ENCODE measurements at places on chromosomes 16 and 17.

GRCh38 chr17:32159586-32160438, 17.5 kb downstream of the RHOT1 start:
- no peak for DNase-seq

DNA sequence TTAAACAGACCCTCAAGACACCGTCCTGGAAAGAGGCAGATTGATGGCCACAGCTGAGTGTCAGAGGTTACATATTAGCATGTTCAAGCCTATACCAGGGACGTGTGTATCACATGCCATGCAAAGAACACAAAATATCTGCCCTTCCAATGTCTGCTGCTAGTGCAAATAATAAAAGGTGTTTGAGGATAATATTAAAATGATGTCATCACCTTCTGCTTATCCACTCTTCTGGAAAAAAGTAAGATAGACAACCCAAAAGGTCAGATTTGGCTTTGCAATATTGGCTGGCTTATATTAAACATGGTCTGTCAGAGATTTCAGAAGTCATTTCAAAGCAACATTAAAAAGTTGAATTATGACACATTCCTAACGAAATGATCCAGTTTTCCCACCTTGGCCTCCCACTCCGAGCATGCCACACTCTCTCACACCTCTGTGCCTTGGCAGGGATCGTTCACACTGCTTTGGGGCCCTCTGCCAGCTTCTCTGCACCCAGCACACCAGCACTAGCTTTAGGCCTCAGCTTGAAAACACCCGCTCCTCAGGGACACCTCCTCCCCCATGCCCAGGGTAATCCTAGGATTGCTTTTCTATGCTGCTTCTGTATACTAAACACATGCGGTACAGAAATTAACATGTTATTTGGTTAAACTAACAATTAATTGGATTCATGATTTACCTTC, 248.2 kb downstream of the NTN1 start:
- no peak for DNase-seq

DNA sequence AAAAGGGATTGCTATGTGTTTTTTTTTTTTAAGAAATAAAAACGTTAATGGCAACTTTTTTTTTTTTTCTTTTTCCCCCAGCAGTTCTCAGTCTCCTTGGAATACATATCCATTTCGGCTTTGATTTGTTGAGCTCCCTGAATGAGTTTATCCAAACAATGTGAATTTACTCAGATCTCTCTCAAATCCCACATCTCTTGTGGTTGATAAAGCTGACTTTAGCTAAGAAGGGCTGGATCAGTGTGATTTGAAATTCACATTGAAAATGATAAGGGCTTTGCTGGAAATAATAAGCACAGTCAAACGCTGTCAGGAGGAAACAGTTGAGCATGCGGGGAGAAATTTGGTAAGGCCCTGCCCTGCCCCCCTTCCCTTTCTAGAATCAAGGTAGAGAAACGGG, 74.1 kb upstream of the IRX3 start:
- no peak for DNase-seq

GRCh38 chr17:77942112-77942988, 16.2 kb upstream of the TNRC6C start:
- DNase-seq: no peak

DNA sequence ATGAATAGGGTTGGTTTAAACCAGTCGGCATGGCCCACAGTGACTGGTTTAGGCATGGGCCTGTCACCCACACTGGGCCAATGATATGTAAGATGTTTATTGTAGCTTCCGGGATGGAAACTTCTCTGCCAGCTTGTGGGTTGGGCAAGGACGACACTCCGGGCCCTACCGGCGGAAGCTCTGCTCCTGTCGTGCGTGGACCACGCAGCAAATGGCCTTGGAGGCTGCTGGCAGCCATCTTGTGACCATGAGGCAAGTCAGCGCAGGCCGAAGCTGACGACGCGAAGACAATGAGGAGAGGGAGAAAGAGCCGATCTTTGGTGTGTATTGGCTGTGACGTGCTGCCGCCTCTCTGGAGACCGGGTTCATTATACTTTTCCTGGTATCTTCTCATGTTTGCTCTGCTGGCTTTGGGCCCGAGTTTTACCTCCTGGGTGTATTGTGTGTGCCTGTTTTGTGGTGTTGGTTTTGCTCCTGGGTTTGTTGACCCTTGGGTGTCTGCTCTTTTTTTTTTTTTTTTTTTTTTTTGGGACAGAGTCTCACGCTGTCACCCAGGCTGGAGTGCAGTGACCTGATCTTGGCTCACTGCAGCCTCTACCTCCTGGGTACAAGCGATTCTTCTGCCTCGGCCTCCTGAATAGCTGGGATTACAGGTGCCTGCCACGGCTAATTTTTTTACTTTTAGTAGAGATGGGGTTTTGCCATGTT, 15.4 kb downstream of the SLC25A10 start:
- no peak for DNase-seq

GRCh38 chr17:43467981-43468581, 15.7 kb upstream of the DHX8 start:
- no peak for DNase-seq

GRCh38 chr16:7350806-7351205, 18.2 kb downstream of the RBFOX1 start:
- DNase-seq: no peak

DNA sequence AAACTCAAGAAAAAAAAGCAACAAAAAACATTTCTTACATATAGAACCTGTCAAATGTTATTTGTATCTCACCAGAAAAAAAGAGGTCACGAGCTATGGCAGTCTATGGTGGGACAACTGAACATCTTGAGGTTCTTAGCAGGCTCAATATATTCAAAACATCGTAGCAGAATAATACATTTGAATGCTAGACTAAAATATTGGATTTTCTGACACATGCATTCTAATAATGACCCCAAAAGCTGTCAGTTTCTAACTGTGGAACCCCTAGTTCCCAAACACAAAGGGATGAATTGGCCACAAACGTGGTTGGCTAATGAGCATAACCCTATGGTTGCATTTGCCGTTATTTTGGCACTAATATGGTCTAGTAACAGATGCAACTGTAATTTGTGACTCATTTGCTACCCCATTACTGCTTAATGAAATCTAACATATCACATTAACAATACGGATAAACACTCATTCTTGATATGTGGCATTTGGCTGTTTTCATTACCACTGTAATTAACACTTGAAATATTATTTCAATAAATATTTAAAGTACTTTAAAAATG, 81.2 kb downstream of the TOX3 start:
- DNase-seq: no peak

GRCh38 chr16:35598696-35599332, 2139.4 kb downstream of the TP53TG3F start:
- no peak for DNase-seq

DNA sequence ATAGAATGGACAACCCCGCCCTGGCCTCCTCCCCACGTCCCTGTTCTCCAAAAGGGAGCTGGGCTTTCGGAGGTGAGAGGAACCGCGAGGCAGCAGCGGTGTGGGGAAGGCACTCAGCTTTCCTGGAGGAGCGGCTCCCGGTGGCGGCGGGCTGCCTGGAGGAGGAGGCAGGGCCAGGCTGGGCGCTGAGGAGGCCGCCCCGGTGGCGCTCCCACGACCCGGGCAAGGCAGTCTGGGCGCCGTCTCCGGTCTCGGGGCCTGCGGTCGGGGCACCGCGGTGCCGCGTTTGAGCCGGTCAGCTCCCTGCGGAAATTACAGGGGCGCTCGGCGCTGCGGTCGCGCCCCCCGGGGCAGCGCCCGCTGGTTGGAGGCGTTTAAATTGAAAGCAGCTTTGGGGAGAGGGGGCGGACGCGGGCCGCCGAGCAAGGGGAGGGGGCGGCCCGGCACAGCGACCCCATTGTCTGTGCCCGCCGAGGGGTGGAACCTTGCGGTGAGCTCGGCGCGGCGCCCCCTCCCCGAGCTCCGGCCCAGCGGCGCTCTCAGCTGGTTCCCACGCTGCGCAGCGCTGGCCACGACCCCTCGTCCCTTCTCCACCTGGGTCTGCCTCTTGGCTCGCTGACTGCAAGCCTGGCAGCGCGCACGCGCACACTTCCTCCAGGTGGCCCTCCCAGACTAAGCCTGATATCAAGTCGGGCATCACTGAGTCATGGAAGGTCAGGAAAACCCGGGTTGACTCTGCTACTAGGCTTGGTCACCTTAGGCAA, 58.7 kb upstream of the DLX4 start:
- DNase-seq: no peak

DNA sequence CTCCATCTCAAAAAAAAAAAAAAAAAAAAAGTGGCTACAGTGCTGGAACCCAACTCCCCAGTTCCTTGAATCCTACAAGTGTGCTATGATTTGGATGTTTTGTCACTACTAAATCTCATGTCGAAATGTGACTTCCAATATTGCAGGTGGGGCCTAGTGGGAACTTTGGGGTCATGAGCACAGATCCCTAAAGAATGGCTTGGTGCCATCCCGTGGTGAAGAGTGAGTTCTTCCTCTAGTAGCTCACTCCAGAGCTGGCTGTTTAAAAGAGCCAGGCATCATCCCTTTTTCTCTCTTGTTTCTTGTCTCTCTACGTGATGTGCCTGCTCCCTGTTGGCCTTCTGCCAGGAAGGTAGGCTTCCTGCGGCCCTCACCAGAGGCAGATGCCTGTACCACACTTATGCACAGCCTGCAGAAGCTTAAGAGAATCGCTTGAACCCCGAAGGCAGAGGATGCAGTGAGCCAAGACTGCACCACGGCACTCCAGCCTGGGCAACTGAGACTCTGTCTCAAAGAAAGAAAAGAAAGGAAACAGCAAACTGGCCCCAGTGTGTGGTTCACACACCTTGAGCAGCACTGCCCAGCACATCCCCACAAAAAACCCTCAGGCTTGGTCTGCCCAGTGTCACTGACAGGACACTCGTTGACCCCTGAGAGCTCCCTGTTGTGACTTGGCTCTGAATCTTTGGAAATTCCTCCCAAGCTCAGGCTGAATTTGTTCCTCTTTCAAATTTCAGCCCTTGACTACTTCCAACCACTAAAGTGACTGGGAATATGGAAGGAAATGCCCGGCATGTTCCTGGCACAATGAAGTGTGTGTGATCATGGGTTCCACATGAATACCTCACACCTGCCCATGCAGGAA, 3.1 kb downstream of the MT1E start:
- no peak for DNase-seq

- peak; percentile 2 for DNase-seq
Observed at GRCh38 chr16:55242667-55243066, 81.3 kb upstream of the IRX6 start.

DNA sequence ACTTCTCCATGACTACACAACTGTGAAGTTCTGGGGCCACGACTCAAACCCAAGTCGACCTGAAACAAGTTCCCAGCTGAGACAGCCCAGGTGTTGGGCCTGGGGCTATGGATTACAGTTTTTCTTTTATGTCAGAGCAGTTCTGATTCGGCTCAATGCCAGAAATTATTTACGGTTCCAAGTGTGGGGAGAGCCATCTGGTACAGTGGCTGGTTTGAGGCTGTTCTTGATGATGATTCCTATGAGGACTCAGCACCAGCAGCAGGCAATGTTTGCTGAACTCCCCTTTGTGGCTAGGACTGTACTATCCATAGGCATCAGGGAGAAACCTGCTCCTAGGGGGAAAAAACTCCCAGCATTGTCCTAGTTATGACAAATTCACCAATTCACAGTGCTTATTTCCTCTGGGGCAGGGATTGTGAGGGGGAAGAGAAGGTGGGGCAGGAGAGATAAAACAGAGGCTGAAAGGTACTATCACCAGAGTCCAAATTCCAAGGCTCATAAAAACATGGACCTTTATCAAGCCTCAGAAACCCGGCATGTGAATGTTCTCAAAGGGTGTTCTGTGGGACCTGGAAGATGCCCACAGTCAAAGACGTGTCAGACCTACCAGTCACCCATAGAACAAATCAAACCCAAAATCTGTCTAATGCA, 18.2 kb upstream of the CMTM4 start:
- no peak for DNase-seq

GRCh38 chr17:28093999-28094716, 51.7 kb downstream of the NLK start:
- DNase-seq: no peak

GRCh38 chr16:77823067-77823466, 34.7 kb downstream of the VAT1L start:
- no peak for DNase-seq

- DNase-seq: no peak
Observed at GRCh38 chr17:49247944-49248343, 17.4 kb upstream of the PHOSPHO1 start.

GRCh38 chr16:24701521-24701951, 27.9 kb upstream of the TNRC6A start:
- DNase-seq: no peak

- no peak for DNase-seq
Observed at GRCh38 chr16:51051671-51052070, 99.4 kb downstream of the SALL1 start.

GRCh38 chr17:77006971-77007649, 133.7 kb upstream of the SEC14L1 start:
- DNase-seq: no peak

- DNase-seq: peak; percentile 53
Observed at GRCh38 chr17:59892251-59892923, 356 bp downstream of the TUBD1 start.
